ENCODE measurements at places on chromosomes 7 and 10. TPM values are rescaled to one million over a fixed set of nuclear protein-coding genes. Genes with fewer than 3 reads are reported as not detected.

DNA sequence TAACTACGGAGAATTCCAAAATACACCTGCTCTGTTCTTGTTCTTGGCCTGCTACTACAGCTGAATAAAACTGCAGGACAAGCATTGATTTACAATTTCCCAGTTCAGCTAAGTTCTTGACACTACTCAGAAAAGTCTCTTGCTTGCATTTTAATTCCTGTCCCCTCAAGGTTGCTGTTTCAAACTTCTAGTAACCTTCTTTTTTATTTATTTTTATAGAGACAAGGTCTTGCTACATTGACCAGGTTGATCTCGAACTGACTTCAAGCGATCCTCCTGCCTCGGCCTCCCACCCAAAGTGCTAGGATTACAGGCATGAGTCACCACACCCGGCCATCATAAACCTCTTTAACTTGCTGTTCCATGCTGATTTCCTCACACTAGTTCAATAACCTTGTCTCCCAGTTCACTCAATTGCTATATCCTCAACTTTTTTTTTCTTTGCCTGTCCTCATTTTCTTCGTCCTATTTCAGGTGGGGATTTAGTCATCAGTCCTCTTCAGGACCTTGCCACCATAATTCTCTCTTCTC, 79.9 kb downstream of the ARHGAP21 start:
- no peaks in the 10 kb centered on the region for H3K36me3 ChIP-seq
- DNase-seq, result no peak
- peaks cover 13% of the 10 kb centered on the region for H3K4me1 ChIP-seq
- H3K4me3 ChIP-seq, result no peak overlapping the region
- no peak overlapping the region for H3K27ac ChIP-seq

GRCh38 chr7:94059746-94060145, 55.6 kb upstream of the BET1 start:
- H3K27me3 ChIP-seq, result no peaks in the 10 kb centered on the region
- H3K36me3 ChIP-seq, result no peaks in the 10 kb centered on the region
- no peaks in the 10 kb centered on the region for H3K4me1 ChIP-seq
- H3K27ac ChIP-seq, result no peak overlapping the region
- H3K4me3 ChIP-seq, result no peak overlapping the region

DNA sequence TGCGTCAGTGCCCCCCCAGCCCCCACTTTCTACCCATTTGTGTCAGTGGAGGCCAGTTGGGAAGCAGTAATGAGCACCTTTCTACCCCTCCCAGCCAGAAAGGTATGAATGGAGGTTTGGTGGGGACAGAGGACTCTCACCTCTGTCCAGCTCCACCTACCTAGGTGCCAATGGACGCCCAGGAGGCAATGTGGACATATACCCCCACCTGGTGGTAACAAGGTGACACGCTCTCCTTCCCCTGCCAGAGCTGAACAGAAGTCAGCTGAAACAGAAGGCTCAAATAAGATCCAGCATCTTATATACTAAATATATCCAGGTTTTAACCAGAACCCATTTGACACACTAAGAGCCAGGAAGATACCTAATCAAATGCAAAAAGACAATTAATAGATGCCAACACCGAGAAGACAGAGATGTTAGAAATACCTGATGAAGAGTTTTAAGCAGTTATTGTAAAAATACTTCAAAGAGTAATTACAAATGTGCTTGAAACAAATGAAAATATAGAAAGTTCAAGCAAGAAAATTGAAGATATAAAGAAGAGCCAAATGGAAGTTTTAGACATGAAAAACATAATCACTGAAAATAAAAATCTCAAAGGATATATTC, 18.4 kb upstream of the SORCS3 start:
- no peaks in the 10 kb centered on the region for H3K36me3 ChIP-seq
- no peak for DNase-seq
- no peak overlapping the region for H3K27ac ChIP-seq
- no peak overlapping the region for H3K4me3 ChIP-seq
- H3K27me3 ChIP-seq, result no peaks in the 10 kb centered on the region

The SEMA3A gene
- 59.6 TPM for total RNA-seq

- peaks cover 32% of the 10 kb centered on the region for H3K4me1 ChIP-seq
- DNase-seq, result no peak
- peak overlapping the region; percentile 43 for H3K4me3 ChIP-seq
These were observed 882 bp downstream of the DLX6 start for GRCh38 chr7:97006055-97006815.
